ENCODE measurements at places on chromosomes 1 and 21. TPM values are rescaled to one million over a fixed set of nuclear protein-coding genes. Genes with fewer than 3 reads are reported as not detected.

The OR2T11 gene
- not detected for total RNA-seq

The ST6GALNAC5 gene
- 31.2 TPM for total RNA-seq

The MIA3 gene
- 43.3 TPM for total RNA-seq

The HSD3B1 gene
- not detected for total RNA-seq

The CIART gene
- 1.7 TPM for total RNA-seq

The CELF3 gene
- 52.4 TPM for total RNA-seq

The PRAMEF1 gene
- not detected for total RNA-seq

The PTPN22 gene
- total RNA-seq: 0.25 TPM

The TNNI3K gene
- total RNA-seq: 9.6 TPM

All from temporal lobe (tissue), 4 donors.